ENCODE measurements at places on chromosomes 7 and 10.

DNA sequence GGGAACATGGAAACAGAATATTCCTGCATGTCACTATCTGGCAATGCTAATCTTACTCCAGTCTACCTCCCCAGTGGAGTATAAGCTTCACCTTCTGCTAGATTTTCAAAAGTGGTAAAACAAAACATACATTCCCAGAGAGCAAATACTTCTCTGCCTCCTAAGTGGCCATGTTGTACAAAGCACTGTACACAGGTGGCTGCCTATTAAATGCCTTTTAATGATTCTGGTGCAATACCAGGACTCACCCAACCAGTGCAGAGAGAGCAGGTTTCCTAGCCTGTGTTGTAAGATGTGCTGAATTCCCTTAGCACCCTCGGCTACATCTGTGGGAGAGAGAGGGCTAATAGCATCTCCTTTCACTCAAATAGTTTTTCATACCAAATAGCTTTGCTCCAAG, 684.3 kb upstream of the NRP1 start:
- no peak for DNase-seq

DNA sequence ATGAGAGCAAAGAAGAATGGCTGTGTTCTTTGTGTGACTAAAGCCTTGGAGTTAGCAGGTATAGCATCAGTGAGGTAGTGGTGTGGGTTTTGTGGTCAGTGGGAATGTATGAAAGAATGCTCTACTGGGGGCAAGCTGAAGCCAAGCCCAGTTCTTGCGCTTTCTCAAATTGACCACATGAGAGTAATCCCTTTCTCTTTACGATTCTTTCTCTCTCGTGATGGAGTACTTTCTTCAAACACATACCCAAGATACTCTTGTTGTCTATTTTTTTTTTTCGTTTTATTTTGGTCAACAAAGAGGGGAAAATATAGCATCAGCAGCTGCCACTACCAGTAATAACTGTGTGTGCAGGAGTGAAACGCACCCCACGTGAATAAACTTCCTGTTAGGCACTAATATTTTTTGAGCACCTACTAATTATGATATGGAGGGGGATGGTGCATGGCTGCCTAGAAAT, 8.4 kb upstream of the PANK1 start:
- DNase-seq, result no peak

DNA sequence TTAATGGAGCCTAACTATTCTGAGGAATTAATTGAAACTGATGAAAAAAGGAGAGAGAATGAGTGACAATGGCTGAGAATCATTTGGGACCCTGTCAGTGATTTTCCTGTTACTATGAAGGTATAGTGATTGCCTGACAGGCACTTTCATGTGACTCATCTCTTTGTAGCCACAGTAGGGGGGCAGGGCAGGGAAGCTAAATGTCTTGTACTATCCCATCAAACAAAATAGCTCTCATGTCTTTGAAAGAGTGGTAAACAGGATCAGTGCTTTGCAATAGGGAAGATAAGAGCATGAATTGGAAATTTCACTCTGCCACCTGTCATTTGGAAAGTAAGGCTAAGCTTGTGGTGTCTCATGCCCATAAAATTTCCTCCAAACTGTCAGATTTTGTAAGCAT, 94.5 kb upstream of the GSDME start:
- peak; percentile 49 for DNase-seq

DNA sequence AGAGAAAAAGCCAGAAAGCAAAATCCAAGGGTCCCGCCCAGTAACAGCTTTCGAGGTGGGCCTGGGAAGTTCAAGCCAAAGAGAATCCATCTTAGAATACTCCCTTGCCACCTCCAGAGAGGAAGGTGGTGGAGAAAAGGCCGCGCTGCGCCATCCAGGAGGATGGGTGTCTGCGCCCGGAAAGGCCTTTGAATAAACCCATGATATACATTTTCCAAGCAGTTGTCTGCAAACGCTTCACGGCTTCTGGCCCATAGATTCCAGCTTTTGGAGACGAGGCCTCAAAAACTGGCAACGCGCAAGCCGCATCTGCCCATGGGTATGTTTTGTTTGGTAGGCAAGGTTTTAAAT, 17.8 kb downstream of the RGS10 start:
- no peak for DNase-seq

- DNase-seq, result peak; percentile 77
Measured at GRCh38 chr10:124626759-124627380, 117.3 kb downstream of the FAM53B start.

DNA sequence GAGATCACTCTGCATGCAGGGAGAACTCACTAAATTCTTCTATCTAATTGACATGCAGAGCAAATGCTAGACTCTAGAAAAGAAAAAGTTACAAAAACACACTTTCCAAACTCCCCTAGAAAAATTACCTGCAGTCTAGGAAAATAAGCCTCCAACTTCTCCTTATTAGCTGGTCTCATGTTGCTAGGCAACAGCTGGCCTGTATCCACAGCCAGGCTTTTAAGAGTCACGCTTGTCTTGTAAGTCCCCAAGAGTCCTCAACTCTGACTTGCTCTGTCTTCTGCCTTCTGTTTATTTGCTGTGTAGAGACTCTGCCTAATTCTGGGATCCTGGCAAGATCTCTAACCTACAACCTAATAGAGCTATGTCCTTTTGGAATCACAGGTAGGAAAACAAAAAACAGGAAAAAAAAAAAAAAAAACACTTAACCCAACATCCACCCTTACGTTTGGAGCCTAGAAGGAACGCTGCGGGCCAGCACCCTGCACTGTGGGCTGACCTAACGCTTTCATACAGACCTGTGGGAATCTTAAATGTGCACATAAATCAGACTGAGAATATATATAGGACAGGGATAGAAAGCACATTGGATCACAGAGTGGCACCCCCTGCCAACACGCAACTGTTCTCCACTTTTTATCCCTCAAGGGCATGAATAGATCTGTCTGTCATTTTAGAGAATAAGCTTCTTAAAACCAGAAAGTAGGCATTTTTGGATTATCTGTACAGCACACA, 117.0 kb upstream of the PTPRZ1 start:
- DNase-seq, result no peak

GRCh38 chr10:29130190-29130673, 158.6 kb upstream of the LYZL1 start:
- no peak for DNase-seq

DNA sequence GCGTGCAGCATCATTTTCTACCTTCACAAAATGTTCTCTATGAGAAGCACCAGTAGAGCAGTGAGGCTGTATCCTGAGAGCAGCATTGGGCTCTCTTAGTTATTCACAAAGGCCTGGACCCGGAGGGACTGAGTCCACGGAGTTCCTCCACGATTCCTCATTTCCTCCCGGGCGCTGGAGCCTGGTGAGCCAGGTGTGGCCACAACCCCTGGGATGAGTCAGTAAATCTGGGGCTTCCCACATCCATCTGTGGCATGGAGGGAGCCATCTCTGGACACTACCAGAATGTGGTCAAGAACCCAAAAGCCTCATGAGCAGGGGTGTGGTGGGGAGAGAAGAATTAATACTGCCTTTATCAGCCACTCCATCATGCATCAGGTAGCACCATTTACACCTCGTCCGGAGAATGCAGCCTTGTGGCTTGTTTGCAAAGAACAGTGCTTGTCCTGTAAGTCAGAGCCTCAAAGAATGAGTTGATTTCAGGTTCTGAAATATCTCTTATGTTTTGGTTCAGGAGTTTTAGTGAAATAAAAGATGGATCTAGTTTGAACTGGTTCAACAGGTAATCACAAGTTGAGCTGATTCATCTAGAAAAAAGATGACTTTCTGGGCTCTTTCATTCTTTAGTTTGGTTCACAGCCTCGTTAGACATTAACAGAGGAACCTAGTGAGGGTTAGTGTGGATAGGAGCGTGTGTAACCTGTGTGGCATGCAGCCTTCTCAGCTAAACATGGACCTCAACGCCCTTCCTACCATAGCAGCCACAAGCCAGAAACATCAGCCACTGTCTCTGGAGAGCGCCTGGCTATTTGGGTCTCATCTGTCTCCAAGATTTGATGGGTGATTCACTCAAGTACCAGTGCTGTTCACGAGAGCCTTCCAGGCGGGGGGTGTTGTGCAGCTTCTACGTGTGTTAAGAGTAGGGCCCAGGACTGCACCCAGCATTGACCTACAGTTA, 95.2 kb downstream of the WDR37 start:
- no peak for DNase-seq

- DNase-seq, result peak; percentile 20
Measured at GRCh38 chr10:80413271-80413996, 5.1 kb downstream of the PRXL2A start.

DNA sequence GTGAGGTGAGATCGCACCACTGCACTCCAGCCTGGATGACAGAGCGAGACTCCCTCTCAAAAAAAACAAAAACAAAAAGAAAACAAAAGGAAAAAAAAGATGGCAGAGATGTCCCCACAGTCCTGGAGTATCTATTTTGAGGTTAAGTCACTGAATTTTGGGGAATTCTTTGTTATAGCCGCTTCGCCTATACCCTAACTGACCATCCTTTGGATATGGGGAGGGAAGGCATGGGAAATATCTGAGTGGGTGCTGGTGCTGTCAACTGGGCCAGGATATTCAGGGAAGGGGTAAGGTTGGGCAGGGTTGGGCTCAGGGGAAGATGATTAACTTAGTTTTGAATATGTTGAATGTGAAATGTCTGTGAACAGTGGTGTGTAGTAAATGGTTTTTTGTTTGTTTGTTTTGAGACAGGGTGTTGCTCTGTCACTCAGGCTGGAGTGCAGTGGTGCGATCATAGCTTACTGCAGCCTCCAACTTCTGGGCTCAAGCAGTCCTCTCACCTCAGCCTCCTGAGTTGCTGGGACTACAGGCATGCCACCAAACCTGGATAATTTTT, 8.3 kb upstream of the GNB2 start:
- no peak for DNase-seq
